Activated T-cell treated with anti-CD3 and anti-CD28 coated beads, Interleukin-2, amount 50 U/mL, for 48 hours (primary cell): ENCODE measurements at places on chromosomes 1 and 21.

GRCh38 chr1:202207292-202207691 lies 13.7 kb downstream of the LGR6 start:
- no peak for DNase-seq

GRCh38 chr1:3865606-3866160 lies 8.4 kb downstream of the DFFB start:
- DNase-seq = no peak

DNA sequence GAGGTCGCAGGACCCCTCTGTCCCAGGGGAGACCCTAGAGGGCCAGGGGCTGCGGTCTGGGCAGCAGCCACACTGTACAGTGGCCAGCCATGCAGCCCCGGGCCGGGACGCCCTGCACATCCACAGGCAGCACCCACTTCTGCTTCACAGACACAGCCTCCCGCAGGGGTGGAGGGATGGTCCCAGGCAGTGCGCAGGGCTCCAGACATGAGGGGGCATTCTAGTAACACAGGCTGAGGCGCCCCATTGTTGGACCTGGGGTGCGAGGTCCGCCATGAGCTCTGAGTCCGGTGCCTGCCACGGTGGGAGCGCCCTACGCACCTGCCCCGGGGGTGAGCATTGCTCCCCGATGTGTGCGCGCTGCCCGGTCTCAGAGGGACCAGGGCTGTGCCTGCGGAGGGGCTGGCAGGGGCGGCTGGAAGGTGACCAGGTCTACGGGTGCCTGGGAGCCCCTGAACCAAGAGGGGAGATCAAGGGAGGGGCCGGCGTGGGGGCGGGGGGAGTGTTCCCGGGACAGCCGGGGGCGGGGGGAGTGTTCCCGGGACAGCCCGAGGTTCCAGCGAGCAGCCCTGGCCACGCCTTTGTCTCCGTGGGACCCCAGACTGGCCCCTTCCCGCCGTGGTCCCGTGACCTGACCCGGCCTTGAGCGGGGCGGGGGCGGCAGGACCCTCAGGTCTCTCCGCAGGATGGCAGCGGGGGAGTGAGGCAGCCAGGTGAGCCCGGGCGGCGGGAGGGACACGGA lies 4.5 kb downstream of the MMEL1 start:
- DNase-seq = no peak

DNA sequence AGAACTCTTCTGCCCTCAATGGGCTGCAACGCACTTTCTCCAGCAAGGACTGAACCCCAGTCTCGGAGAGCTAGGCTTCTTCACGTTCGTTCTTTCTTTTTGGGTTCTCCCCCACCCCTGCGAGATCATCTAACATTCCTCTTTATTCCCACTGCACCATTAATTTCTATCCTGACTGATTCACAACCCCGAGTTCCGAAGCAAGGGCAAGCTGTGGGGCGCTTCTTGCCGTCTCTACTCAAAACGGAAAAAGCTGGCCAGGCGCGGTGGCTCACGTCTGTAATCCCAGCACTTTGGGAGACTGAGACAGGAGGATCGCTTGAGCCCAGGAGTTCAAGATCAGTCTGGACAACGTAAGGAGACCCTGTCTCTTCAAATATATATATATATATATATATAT lies 37.4 kb upstream of the BTG2 start:
- DNase-seq = no peak

GRCh38 chr1:145926686-145927062 lies 610 bp downstream of the RBM8A start:
- peak; percentile 73 for DNase-seq

DNA sequence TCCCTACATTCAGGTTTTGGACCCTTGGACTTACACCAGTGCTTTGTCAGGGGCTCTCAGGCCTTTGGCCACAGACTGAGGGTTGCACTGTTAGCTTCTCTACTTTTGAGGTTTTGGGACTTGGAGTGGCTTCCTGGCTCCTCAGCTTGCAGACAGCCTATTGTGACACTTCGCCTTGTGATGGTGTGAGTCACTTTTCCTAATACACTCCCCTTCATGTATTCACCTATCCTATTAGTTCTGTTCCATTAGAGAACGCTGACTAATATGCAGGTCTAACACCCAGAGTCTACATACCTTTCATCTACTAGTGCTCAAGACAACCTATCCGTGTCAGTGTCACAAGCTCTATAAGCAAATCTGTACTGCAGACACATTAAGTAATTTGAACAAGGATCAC lies 605.3 kb downstream of the KCNT2 start:
- no peak for DNase-seq

- no peak for DNase-seq
Observed at GRCh38 chr1:192660613-192661012, 24.7 kb downstream of the RGS13 start.

GRCh38 chr1:155083865-155084721 lies 5.5 kb downstream of the EFNA3 start:
- DNase-seq = peak; percentile 66

GRCh38 chr1:98119796-98120195 lies 199.0 kb upstream of the DPYD start:
- DNase-seq = no peak

DNA sequence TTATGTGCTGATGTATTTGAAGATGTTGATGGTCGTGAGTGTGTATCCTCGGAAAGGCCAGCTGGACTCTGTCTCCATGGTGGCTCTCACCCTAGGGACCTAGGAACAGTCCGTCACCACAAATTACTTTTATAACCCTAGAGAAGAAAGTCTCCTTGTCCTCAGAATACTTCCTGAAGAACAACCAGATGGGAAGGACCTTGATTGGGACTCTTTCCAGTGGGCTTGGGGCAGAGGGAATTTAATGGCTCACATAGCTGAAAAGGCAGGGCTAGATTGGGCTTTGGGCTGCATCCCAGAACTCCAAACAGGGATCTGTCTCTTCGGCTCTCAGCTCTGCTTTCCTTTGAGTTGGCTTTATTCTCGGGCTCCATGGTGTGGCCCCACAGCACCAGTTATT lies 90.8 kb downstream of the TBX19 start:
- DNase-seq = no peak
